ENCODE measurements at places on chromosomes 6 and 20.
A peak's percentile ranks its signal among the peaks of the same experiment; 100 is the strongest.

DNA sequence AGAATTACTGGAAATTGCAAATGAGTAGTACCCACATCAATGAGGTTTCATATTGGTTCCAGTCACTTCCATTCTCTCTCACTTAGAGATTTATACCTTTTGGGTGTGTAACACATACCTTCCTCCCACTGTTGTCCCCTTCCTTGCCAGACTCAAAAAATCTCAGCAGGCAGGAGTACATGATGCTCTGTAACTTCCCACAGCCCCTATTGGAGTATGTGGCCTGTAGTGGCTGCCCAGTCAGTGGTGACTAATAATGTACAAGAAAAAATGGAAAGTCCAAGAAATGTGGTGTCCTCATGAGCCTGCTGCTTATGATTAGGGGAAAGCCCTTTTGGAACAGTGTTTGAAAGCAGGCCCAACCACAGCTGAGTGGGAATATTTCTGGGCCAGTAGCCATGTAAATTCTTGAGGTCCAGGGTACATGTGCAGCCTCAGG is 312.0 kb downstream of the ZFAND3 start:
- peak; percentile 81 for ATAC-seq

GRCh38 chr20:45229264-45230056 is 8.3 kb downstream of the SEMG2 start:
- ATAC-seq, result no peak

GRCh38 chr6:52399511-52400312 is 20.4 kb upstream of the EFHC1 start:
- ATAC-seq, result peak; percentile 63

- ATAC-seq, result no peak
Observed at GRCh38 chr6:130783416-130784107, 43.6 kb upstream of the SMLR1 start.

DNA sequence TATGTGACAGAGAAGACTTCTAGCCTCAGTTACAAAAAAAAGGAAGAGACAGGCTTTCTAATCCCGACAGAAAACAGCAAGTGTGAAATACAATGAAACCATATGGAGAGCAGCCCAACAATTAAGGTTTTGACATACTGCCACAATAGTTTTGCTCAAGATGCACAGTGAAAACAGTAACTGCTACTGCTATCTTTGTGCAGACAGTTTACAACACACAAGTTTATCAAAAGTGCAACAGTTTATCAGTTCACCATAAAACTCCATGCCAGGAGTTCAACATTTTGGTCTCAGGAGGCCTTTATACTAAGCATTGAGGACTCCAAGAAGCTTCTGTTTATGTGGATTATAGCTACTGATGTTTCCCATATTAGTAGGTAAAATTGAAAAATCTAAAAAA is 37.6 kb downstream of the GOPC start:
- no peak for ATAC-seq

DNA sequence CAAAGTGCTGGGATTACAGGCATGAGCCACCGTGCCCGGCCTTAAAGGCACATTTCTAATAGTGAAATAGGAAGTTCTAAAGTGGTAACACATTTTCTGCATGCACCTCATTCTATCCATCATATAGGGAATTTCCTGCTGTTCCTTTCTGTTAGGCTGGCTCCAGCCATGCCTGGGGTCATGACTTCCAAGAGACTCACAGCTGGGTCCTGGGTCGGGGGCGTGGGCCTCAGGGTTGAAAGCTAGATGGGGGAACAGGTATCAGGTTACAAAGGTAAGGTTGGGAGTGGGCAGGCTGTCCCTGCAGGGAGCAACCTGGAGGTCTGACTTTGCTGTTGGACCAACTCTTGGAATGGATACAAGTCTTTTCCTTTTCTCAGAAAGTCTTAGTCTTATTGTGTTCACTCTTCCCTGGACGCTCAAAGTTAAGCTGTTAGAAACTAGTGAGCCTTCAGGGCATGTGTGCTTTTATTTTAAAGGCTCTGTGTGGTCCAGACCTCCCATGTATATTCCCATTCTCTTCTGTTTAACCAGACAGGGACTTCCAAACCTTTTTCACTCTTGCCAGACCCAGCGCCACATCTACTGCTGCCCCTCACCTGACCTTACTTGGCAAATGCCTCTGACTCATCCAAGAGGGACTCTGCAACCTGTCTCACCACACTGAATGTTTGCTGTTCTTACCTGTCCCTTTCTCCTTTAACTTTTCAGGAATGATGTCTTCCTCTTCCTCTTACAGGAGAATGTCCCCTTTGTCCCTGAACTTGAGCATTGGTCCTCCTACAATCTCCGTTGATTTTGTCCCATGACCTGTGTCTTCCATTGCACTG is 64.4 kb downstream of the TMEM170B start:
- ATAC-seq, result no peak

GRCh38 chr6:157158897-157159296 is 164.4 kb downstream of the TMEM242 start:
- ATAC-seq, result no peak

- ATAC-seq, result no peak
Observed at GRCh38 chr6:133854364-133855275, 34.3 kb upstream of the TCF21 start.

DNA sequence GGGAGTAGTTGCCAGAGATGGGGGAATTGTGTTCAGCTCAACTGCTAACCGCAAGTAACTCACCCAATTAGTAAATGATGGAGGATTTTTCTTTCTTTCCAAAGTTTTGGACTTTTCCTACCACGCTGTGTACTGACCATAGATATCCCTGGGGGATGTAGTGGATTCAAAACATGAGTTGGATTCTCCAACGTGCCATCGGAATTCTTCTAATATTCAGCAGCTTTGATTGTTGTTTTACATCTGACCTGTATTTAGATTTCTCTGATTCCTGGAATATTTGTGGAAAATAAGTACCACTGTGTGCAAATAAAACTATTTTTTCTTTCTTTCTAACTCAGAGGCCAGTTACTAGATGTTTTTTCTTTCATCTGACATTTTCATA is 1.1 kb downstream of the CCDC170 start:
- ATAC-seq, result no peak

GRCh38 chr6:2725364-2725988 is 25.2 kb downstream of the MYLK4 start:
- no peak for ATAC-seq

DNA sequence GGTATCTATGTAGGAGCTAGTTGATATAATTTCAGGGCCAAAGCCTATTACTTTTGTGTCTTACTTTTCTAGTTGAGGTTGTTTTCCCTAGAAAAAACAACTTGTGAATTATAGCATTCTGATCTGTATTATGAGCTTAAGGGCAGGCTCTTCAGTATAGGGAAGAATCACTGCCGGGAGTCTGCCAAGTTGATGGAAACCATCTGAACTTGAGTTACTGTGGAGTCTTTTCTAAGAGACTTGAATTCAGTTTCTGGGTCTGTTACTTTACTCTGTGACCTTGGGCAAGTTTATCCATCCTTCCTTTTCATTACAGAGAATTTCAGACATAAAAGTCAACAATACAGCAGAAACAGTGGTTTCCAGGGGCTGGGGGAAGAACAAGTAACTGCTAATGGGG is 2.1 kb upstream of the CASS4 start:
- no peak for ATAC-seq

- peak; percentile 77 for ATAC-seq
Observed at GRCh38 chr6:154229786-154230185, 126.8 kb downstream of the IPCEF1 start.

DNA sequence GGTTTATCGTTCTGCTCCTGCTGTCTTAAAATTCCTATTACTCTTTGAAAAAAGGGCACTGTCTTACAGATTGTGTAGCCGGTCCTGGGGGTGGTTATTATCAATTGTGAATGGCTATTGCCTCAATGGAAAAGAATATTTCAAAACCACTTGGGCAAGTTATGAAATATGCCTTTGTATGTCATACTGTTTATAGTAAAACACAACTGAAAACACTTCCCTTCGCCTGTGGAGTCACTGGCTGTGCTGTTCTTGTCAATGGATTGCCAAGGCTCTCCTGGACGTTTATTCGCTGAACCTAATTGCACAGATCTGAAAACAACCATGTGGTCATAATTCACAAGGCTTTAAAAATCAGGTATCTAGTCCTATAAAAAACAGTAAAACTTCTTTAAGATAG is 47.8 kb upstream of the TAGAP start:
- no peak for ATAC-seq

All from activated CD4-positive, CD25-positive, alpha-beta regulatory T cell treated with anti-CD3 and anti-CD28 coated beads, Interleukin-2, amount 50 U/mL, for 24 hours (primary cell).